ENCODE measurements at places on chromosomes 1 and 21.

GRCh38 chr1:167369175-167369574 lies 148.5 kb downstream of the POU2F1 start:
- no peak for DNase-seq

GRCh38 chr1:41891199-41891896 lies 27.4 kb downstream of the HIVEP3 start:
- no peak for DNase-seq

GRCh38 chr1:201850053-201850397 lies 21.1 kb downstream of the IPO9 start:
- no peak for DNase-seq

GRCh38 chr1:21503706-21504377 lies 5.4 kb upstream of the ALPL start:
- no peak for DNase-seq

DNA sequence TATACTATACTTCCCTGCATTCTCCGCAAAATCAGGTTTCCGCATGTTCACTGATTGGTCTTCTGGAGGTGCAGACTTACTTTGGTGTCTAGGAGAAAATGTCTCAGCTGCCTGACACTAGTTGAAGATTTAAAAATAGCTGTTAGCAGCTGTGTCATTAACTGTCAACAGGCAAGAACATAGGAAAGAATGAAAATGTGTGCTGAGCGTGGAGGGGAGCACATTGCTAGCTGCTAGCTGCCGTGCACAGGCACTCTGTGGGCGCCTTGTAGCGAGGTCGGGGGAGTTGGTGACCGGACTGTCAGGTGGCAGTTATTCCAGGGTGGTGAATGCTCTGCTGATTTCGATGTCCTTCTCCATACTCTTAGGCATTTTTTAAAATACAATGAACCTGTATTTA lies 5.2 kb downstream of the FAAH start:
- no peak for DNase-seq

- no peak for DNase-seq
These were observed 102.8 kb downstream of the DHRS3 start for GRCh38 chr1:12515234-12515633.

GRCh38 chr1:174995916-174996315 lies 3.8 kb upstream of the CACYBP start:
- DNase-seq = no peak

DNA sequence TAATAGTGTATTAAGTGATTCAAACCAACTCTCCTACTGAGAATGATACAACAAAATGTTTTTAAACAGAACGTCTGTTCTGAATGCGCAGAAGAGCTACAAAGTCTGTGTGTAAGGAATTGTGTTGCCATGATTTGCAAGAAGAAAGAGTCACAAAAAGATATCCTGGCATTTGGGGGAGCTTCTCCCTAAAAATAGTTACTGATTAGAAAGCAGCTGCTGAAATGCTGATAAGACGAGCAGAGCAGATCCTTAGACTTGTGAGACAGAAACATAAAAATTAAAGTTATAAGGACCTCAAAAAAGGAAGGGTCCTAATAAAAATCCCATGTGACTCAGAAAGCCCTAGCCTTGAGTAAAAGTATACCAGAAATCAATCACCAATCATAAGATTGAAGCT lies 54.9 kb upstream of the CRB1 start:
- DNase-seq = no peak

DNA sequence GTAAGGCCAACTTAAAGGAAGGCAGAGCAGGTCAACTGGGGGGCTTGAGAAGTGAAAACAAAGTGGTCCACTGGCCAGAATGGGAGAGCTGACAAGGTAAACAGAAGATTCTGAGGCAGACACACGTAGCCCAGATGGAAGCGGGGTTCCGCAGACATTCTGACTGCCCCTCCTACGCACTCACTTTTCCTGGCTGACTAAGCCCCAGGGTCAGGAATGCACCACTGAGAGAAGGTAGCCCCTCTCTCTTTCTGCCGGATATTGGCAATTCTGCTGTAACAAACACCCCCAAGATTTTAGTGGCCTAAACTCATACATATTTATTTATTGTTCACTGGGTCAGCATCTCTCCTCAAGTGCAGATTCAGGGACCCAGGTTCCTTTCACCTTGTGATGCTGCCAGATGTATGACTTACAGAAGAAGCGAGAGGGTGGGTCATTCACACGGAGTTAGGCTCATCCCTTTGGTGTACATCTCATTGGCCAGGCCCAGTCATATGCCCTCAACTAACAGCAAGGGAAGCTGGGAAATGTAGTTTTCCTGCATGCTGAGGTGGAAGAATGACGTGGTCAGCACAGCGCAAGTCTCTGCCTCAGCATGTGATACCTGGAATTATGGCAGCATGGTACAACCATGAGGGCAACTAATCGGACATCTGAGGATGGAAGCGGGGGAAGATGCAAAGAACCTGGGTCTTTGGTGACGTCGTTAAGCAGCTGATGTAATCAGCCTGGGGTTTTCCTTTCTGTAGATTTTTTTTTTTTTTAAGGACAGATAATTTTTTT lies 43.4 kb upstream of the MRPS6 start:
- DNase-seq = peak; percentile 14

GRCh38 chr1:210364479-210364878 lies 35.8 kb downstream of the HHAT start:
- no peak for DNase-seq

DNA sequence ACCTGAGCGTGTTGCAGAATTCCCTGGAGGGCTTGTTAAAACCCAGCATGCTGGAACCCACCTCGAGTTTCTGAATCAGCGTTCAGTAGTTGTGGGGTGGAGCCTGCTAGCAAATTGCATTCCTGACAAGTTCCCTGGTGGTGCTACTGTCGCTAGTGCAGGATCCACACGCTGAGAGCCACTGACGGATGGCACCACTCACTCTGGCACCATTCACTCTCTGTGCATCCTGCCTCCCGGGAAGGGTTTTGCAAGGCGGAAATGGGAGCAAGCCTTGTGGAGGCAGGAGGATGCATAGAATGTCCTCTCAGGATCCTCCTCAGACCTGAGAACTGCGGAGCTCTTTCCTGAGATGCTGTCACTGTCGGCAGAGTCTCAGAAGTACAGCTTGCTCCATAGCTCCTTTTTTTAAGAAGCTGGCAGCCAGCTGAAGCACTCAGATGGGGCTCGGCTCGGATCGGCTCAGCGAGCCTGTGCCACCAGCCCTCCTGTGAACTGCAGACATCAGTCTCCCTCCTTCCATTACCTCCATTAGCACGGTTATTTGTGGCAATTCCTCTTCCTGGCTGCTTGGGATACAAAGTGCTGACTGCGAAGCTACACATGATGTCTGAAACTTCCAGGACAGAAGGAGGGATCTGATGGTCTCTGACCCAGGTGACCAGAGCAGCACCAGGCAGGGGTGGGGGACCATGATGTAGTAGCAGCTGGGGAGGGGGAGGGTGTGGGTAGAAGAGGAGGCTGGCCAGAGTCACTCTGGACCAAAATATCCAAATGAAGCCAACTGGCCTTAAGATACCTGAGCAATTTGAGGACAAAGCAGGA lies 89.6 kb downstream of the C1orf94 start:
- no peak for DNase-seq

DNA sequence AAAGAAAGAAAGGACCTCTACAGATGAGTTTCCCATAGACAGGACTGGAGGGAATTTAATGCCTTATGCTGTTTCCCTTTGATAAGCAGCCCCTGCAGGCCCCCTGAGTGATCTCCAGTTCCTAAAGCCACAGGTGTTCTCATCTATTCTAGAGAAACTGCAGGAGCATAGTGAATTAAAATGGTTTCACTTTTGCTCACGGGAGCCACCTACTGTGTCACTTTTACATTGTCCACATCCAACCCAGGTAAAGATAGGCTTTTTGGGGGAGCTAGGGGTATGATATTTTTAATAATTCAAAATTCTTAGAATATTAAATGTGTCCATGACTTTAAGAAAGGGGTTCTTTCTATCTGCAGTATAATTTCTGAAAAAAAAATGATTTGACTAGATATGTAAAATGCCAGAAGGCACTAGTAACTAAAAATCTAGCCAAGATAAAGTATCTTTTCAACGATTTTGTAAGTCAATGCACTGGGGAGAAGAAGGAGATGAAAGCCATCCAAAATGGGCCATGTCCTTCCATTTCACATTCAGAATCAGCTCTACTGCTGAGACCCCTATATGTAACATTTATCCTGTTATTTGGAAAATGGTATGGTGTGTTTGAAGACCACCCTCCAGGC lies 267.3 kb upstream of the DUSP10 start:
- DNase-seq = no peak

- peak; percentile 97 for DNase-seq
These were observed 262.6 kb upstream of the SGIP1 start for GRCh38 chr1:66271216-66271903.

- no peak for DNase-seq
These were observed 7.3 kb upstream of the AHCYL1 start for GRCh38 chr1:109977225-109977624.

- DNase-seq = no peak
These were observed at the start of gene OR10K2 for GRCh38 chr1:158426137-158426536. Gene OR10K2, minus strand, starts transcription at chr1:158426237. Its CDS starts 5,371 bp downstream, at chr1:158420866.

- no peak for DNase-seq
These were observed 3.7 kb upstream of the ARHGEF19 start for GRCh38 chr1:16215882-16216753.

DNA sequence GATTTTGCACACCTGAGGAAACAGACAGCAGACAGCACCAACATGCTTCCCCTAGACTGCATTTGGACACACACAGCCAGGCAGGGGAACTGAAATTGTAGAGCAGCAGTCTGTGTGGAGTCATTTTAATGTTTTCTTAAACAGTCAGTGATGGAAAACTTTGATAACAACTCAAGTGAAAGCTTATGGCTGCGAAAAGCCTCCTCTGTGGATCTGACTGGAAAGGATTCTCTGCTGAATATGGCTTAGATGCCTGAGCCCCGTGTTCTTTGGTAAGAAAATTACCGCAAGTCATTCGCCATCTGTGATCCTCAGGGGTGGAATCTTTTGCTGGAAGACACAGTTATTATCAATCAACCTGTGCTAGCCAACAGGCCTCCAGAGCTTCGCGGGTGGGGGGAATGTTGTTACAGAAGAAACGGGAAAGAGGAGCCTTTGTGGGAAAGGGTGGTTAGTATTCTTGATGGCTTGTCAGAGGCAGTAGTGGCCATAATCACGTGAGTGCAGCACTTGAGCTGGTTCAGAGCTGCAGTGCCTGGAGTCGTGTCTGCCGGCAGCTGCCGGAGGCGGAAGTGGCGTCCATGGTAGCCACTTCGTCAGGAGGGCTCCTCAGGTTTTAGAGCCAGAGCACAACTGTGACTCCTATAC lies 204.7 kb downstream of the ST6GALNAC3 start:
- no peak for DNase-seq

DNA sequence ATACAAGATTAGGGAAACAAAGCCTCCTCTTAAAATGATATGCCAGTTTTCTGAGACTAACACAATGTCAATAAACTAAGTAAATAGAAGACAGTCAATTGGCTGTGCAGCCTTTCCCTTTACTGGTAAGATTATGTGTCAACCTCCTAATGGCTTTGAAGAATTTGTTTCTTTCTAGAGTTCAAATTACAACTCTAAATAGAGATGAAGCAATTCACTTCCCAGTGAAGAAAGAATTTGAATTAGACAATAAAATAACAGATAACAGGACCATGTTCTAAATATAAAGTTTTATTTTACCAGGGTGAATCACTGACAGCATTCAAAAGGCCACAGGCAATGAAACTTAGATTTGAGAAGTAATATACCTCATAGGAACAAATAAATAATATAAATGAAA lies 680.3 kb downstream of the PLA2G4A start:
- DNase-seq = no peak

DNA sequence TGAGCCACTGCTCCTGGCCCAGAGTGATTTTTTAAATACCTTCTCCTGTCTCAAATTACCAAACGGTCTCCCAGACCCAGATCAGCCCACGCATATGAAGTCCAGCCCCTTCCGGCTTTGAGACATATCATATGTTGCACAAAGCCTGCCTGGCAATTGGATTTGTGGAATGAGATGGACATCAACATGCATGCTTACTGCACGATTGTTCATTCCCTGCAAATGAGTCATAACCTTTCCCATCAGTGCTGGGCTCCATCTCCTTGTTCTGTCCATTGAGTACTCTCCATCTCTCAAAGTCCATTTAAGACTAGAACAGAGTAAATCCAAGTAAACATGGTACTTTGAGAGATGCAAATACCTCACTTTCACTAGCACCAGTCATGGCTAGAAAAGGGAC lies 612.2 kb upstream of the USP24 start:
- no peak for DNase-seq

GRCh38 chr1:9316080-9316444 lies 23.4 kb downstream of the SPSB1 start:
- no peak for DNase-seq

- DNase-seq = peak; percentile 96
These were observed 14.1 kb downstream of the ENTREP3 start for GRCh38 chr1:155241069-155241679.

GRCh38 chr1:44031252-44032169 lies at the start of gene SLC6A9:
Gene SLC6A9, minus strand, starts transcription at chr1:44031462. Its CDS starts 7,185 bp downstream, at chr1:44024277.
- DNase-seq = peak; percentile 32

Measured in SK-N-MC (cell line).